SK-N-DZ (cell line): ENCODE measurements at places on chromosomes 5 and 9.
A peak's percentile ranks its signal among the peaks of the same experiment; 100 is the strongest.

DNA sequence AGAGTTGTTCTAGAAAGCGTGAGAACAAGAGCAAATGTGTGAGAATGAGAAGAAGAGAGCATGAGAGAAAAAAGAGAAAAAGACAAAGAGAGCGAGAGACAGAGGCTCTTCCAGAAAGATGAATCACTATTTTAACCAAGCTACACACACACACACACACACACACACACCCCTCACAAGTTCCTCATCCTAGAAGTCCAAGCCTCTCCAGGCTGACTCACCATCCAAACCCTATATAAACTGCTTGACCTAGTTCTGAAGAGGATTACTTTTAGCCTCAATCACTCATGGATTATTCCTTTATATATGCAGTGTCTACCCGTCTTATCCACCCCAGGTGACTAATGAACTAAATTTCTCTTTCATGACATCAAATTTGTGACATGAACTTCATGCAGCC, 37.6 kb downstream of the C9orf57 start:
- DNase-seq: no peak

DNA sequence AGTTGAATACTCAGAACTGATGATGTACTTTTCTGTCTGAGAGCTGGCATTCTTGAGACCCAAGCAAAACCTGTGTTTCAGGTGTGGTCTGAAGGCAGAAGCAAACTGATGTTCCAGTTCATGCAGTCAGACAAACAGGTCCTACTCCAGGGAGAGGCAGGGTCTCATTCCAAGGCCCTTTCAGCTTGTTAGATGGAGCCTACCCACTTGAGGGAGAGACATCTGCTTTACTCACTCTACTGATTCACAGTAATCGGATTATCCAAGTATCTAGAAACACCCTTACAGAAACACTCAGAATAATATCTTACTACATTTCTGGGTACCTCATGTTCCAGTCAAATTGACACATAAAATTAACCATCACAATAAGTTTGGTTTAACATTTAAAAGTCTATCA, 207.8 kb downstream of the KDM4C start:
- DNase-seq: peak; percentile 5

GRCh38 chr5:10546186-10546585, 17.7 kb upstream of the ANKRD33B start:
- DNase-seq: no peak

- DNase-seq: no peak
These were observed 48.1 kb upstream of the PCA3 start for GRCh38 chr9:76716085-76716672.

DNA sequence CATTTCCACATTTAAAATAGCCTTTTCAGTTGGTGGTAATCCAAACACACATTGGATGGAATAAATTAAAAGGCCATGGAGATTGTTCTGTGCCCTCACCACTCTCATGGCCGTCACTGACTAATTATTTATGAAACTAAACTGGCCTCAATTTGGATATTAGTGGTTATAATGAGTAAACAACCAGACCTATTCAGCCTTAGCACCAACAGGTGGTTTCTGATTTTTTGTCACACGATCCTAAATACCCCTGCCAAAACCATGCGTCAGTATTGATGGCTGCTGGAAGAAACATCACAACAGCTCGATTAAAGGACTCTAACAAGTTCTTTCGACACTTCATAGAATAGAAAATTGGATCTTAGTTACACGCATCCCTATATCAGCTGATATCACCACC, 276.0 kb upstream of the DAP start:
- DNase-seq: no peak

- no peak for DNase-seq
These were observed 781 bp downstream of the ST6GALNAC4 start for GRCh38 chr9:127915801-127916719.

DNA sequence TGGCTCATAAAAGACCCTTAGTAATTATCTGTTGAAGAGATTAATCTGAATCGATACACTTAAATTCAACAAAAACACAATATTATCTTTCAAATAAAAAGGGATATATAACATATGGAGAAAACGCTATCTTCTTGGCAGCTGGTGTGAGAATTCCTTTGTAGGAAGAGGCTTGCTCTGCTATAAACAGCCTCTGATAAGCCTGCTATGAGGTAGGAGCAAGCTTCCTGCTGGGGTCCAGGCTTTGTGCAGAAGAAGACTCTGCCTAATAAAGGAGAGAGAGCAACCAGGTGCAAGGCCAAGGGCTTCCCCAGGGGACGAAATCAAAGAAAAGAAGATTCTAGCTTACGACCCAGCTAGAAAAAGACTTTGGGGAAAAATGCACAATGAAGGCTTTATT, 43.3 kb upstream of the SSBP2 start:
- no peak for DNase-seq

- peak; percentile 60 for DNase-seq
These were observed 191.8 kb downstream of the PRR16 start for GRCh38 chr5:120655828-120656435.

DNA sequence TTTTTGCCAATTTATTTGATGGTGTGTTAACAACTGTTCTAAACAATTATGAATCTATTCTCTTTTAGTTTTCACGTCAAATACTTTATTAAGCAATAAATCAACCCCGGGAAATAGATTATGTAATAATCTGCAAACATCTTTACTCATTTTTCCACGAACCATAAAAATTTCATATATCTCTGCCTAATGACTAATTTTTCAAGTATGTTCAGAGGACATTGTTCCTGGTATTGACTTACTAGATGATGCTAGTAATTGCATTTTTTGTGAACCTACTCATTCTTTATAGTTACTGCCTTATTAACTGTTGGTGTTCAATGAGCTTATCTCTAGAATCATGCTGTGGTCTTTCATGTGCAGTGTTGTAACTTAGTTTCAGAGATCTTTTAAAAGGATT, 41.0 kb upstream of the FBN2 start:
- no peak for DNase-seq

DNA sequence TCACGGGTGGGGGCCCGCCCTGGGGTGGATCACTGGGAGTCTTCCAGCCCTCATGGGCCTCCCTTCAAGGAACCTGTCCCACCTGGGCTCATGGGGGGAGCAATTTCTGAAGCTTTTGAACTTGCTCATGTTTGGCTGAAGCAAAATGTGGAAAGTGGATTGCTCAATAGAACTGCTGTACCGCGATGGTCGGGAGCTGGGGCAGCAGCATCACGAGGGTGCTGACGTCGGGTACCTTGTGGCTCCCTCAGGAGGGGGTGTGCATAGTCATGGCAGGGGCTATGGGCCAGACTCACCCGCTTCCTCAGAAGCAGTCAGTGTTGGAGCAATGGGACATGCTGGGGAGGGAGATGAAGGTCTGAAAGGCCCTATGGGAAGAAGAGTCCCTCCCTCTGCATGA, 57.9 kb downstream of the PRRT1B start:
- no peak for DNase-seq

DNA sequence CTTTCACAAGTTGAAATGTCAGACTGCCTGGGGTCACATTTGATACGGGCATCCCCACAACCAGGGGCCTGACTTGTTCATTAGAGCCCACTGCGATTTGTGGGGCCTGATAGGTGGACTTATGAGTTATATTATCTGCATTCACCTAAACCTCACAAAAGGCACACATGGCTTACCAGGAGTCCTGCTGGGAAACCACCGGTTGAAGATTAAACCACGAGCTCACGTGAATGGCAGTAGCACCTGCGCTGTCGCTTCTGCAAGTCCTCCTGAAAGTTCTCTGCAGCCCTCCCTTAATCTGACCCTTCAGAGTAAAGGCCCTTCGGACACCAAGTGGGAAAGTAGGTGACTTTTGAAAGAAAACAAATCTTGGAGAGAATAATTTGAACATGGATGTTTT, 68.9 kb downstream of the PPIC start:
- no peak for DNase-seq

GRCh38 chr9:76018761-76019160, 128.3 kb downstream of the PCSK5 start:
- DNase-seq: no peak

- DNase-seq: no peak
These were observed 83.2 kb downstream of the DIRAS2 start for GRCh38 chr9:90559075-90560073.

- no peak for DNase-seq
These were observed 7.8 kb upstream of the GADD45G start for GRCh38 chr9:89596937-89597555.

GRCh38 chr5:96014395-96014794, 52.7 kb upstream of the ELL2 start:
- DNase-seq: no peak

DNA sequence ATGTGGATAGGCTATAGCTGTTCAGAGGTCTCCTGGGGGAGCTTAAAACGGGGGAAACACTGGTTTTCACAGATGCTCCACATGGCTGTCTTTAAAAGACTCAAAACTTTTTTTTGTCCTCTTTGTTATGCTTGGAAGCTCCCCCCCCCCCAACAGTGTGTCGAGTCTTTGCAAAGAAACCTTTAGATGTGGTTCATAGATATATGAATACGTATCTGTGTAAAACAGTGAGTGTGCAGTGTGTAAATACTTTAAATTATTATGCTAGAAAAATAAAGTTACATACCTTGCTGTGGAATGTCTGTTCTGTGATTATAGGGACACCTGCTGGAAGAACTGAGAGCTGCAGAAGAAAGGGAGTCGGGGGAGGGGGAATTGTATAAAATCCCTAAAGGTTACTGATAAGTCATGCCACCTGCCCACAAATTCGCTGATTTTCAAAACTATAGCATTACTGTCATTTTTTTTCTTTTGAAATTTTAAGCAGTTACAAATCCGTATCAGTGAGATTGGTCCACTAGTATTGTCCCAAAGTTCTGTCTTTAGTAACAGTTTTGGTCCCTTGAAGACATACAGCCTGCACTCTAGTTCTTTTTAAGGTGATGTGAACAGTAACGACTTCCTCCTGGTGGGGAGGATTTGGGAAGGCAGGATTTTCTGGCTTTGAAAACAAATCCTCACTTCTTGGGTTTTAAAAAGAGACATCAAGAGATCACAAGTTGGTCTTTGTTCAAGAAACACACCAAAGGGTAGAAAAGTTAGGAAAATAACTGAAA, 22.9 kb downstream of the RGMB start:
- DNase-seq: peak; percentile 37

DNA sequence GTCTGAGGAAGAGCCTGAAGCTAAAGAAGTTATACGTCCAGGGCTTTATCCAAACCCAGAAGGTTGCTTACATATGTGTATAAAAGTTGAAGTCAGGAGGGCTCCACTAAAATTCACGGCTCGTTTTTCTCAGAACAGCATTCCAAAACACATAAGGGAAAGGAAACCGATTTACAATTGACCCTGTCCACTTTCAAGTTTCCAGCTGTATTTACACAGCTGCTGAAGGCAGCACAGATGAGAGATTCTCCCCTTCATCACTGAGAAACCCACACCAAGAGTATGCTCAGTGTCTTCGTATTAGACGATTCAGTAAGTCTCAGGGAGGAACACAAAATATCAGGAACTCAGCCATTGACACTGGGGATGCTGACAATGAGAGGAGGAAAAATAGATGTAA, 5.9 kb upstream of the NREP start:
- DNase-seq: no peak

DNA sequence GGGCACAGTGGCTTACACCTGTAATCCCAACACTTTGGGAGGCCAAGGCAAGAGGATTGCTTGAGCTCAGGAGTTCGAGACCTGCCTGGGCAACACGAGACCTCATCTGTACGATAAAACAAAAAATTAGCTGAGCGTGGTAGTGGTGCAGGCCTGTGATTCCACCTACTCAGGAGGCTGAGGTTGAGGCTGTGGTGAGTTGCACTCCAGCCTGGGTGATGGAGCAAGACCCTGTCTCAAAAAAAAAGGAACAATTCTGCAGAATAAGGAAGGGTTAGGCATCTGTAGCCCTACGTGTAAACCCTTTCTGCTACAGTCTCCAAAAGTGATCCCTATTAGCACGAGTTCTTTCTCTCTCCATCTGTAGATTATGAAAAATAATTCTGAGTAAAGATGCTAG, 19.9 kb downstream of the CDC26 start:
- DNase-seq: no peak

GRCh38 chr9:134887686-134888602, 7.3 kb downstream of the FCN2 start:
- DNase-seq: no peak

- no peak for DNase-seq
These were observed 68.2 kb upstream of the RAD23B start for GRCh38 chr9:107214915-107215314.

DNA sequence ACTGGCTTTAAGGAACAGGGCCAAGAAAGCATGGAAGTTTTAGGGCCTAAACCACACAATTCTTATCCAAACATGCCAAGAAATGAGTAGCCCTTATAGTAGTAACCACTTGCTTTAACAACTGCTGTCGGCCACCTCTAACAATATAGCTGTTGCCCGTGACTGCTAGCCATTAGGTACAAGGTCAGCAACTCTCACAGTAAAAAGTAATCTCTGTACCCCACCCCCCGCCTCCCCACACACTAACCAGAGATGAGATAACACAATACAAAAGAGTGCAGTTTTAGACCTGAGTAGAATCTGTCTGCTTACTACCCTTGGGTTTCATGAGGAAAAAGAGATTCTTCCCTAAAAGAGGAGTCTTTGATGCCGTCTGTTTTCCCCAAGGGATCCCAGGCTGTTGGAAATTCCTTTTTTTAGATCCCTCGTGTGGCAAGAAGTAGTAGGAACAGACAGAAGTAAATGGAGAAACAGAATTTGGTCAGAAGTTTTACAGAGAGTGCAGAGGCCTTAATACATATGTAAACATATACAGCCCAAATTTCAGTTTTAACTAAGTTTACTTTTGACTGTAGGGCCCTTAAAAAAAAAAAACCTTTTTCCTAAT, 94.3 kb downstream of the WDR41 start:
- no peak for DNase-seq

- DNase-seq: no peak
These were observed 19.3 kb upstream of the IRX4 start for GRCh38 chr5:1901983-1902382.

DNA sequence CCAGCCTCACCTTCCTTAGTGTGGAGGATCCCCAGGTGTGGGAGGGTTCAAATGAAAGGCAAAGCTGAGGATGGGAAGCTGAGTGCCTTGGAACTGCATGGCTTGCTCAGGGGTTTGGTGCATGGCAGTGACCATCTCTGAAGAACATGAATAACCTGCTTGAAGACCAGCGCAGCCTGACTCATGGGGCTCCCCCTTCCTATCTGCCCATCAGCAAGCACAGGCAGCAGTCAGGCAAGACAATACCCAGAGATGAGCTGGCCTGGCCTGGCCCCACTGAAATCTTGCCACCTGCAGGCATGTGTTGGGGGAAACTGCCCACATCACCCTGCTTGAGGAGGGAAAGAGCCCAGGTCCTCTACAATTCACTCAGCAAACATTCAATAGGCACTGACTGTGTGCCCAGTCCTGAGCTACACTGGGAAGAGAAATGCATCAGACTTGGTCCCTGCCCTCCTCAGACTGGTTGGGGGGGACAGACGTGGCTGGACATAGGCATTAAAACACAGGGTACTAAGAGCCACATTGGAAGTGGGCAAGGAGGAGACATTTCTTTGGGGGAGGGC, 105.0 kb upstream of the ALDH1B1 start:
- peak; percentile 32 for DNase-seq

- no peak for DNase-seq
These were observed 9.5 kb downstream of the ARSK start for GRCh38 chr5:95564450-95564849.

DNA sequence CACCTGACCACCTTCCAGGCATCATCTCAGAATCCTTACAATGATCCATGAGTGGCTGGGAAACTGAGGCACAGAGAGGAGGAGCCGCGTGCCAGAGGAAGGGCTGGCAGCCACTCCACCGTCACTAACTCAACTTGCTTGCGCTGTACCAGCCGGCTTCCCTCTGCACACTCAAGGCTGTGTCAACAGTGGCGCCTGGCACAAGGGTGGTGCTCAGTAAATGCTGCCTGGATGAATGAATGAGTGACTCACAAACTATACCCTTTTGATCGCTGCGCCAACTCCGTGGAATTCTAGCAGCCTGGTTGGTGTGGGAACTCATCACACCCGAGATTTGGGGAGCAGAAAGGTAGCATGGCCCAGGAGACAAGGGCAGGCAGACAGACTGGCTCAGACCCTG, 21.9 kb downstream of the PRRX2 start:
- DNase-seq: no peak
